ENCODE measurements at places on chromosomes 1 and 21. TPM values are rescaled to one million over a fixed set of nuclear protein-coding genes. Genes with fewer than 3 reads are reported as not detected.

DNA sequence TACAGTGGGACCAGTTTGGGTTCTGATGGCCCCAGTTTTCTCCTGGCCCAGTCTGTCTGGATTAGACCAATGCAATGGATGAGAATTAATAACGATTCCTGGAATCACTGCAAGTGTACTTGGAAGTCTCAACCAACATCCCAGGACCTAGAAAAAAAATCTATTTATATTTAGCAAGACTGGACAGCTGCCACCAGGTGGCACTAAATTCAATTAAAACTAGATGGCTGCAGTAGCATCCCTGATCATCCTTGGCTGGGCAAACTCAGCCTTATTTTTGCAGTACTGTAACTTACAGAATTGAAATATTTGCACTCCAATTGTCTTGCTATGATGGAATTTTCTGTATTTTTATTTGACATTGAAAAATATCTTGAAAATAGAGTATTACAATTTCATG lies 165.7 kb downstream of the NCAM2 start:
- DNase-seq, result no peak

MYOG gene
- total RNA-seq, result not detected

GBP7 gene
- 0.11 TPM for total RNA-seq

HTR6 gene
- total RNA-seq, result not detected
